ENCODE measurements at places on chromosomes 11 and 22. TPM values are rescaled to one million over a fixed set of nuclear protein-coding genes. Genes with fewer than 3 reads are reported as not detected.

GRCh38 chr22:23109441-23109978 is 32.3 kb downstream of the RSPH14 start:
- DNase-seq: peak; percentile 49

GRCh38 chr22:50250555-50251476 is at the start of gene HDAC10:
TSS of gene HDAC10 (minus strand) at chr22:50251265. CDS start at chr22:50251032, 233 bp downstream.
- peak; percentile 71 for DNase-seq

DNA sequence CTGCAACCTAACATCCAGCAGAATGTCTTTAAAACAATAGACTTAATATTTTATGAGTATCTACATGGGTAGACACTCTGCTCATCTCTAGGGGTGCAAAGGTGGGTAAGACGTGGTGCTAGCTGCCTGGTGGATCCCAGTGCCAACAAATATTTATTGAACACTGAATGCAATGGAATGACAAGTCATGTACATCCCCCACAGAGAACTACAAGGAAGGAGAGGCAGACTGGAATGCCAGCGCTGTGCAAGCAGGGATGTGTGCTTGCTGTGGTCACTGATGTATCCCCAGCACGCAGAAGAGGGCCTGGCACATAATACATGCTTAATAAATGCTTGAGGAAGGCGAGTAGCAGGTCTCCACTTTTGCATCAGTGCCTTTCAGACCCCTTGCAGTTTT is 61.9 kb downstream of the CD6 start:
- DNase-seq: no peak

DNA sequence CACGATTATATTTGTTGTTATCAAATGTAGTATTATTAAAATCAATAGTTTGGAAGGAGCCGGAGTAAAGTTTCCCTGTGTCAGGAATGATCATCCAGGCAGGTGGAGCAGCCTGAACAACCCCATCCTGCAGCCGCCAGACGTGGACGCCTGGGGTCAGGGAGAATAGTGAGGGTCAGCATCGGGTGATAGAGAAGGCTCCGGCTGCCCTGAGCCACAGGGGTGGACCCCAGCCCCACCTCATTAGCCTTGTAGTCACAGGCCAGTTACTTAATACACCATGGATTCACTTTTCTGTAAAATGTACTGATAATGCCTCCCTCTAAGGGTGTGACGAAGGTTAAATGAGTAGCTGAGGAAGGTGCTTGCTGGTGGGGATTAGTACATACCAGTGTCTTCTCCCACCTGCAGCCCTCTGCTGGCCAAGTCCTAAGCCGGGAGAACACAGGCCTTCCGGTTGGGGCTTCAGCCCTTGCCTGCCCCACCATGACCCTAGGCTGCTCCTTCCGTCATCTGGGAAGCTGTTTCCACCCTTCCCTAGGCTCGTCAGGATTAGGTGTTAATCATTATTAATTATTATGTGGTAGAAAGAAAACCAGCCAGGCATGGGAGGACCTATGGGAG is 14.9 kb downstream of the TMEM121B start:
- no peak for DNase-seq

DNA sequence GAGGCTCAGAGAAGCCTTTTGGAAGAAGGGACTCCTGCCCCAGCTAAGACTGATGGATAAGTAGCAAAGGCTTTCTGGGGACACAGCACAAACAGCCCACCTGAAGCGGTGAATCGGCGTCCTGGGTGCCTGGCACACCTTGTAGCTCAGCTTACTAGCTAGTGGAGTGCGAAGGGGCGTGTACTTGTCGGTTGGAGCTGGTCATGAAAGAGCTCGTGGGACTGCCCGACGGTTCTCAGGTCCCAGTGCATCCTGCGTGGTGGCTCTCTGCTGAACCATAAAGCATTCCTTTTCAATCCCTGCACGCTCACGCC is 690 bp upstream of the UVRAG start:
- no peak for DNase-seq

GRCh38 chr11:12050470-12051286 is 42.3 kb upstream of the DKK3 start:
- DNase-seq: no peak

DNA sequence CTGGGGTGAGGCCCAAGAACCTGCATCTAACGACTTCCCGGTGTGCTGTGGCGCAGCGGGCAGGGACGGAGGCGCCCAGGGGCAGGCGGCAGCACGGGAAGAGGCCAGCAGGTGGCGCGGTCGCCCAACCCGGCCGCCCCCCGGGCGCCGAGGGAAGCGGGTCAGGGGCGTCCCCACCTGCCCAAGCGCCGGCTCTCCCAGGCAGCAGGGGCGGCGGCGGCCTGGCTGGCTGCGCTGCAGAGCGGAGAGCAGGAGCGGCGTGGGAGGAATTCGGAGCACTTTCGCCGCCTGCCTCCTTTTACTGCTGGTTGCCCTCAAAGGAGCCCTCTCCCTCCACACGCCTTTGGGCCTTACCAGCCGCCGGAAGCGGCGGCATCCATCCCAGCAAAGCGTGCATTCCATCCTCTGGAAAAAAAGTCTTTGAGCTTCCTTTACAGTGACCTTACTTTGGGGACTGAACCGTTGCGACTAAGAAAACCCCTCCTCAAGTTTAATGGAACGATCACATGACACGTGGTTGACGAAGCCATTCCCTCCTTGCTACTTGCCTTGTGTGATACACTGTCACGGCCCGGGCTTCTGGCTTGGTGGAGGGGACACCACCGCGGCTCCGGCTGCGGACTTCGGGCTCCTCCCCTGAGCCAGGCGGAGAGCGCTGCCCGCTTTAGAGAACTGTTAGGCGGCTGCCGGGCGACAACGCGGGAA is 106.8 kb upstream of the CLMP start:
- peak; percentile 24 for DNase-seq

DNA sequence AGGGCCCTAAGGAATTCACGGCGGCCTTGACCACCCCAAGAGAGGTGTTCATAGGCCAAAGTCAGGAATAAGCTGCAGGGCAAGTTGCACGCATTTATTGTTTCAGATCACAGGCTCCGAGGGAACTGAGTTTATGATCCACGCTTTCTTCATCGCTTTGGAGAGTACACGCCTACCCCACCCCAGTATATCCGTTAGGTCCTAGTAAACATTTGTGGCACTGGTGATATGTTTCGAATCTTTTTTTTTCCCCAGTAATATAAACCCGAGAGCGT is 805 bp downstream of the GANAB start:
- no peak for DNase-seq

DNA sequence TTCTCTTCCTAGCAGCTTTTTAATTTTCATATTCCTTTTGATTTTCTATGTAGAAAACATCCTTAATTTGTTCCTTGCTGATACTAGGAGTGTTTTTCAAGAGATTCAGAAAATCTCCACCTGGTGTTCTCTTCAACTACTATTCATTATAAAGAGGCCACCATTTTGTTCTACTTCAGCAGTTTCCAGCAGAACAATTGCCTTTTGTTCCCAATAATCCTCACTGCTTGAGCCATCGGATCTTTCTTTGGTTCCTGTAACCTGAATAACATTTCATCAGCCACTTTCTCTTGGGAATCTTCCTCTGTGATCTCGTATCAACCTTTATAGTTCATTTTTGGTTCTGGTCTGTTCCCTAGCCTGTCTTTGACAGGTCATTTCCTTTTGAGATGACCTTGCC is 1.8 kb upstream of the OR10A5 start:
- DNase-seq: no peak

DNA sequence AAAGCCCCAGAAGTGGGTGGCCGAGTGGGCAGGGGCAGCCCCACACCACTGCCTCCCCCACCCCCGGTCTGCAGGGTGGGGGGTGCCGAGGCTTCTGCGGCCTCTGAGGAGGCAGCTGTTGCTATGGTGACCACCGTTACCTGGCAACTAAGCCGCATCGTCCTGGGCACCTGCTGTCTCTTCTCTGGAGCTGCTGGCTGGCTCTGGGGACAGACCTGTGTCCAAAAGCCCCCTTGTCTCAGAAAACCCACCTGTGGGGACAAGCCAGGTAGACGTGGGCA is 79.9 kb upstream of the PRR5 start:
- no peak for DNase-seq

- no peak for DNase-seq
These were observed 181.5 kb upstream of the E2F8 start for GRCh38 chr11:19422276-19422675.

DNA sequence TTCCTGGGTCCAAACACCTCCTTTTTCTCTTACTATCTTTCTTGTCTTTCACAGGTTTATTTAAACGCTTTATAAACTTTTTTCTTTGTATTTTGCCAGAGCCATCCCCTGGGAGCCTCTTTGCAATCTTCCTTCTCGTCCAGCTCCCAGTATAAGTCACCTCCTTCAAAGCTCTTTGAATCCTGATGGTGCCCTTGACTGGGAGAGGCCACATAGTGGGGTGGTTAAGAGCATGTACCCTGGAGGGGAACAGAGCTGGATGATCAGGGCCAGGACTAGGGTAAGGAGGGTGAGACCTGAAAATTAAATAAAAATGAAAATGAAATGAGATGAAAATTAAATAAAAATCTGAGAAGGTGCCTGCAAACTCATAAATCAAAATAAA is 155.0 kb downstream of the FBXO7 start:
- no peak for DNase-seq

- DNase-seq: no peak
These were observed 29.9 kb downstream of the SERPIND1 start for GRCh38 chr22:20803696-20804324.

GRCh38 chr22:39135092-39135896 is 17.2 kb downstream of the CBX7 start:
- DNase-seq: peak; percentile 5

DNA sequence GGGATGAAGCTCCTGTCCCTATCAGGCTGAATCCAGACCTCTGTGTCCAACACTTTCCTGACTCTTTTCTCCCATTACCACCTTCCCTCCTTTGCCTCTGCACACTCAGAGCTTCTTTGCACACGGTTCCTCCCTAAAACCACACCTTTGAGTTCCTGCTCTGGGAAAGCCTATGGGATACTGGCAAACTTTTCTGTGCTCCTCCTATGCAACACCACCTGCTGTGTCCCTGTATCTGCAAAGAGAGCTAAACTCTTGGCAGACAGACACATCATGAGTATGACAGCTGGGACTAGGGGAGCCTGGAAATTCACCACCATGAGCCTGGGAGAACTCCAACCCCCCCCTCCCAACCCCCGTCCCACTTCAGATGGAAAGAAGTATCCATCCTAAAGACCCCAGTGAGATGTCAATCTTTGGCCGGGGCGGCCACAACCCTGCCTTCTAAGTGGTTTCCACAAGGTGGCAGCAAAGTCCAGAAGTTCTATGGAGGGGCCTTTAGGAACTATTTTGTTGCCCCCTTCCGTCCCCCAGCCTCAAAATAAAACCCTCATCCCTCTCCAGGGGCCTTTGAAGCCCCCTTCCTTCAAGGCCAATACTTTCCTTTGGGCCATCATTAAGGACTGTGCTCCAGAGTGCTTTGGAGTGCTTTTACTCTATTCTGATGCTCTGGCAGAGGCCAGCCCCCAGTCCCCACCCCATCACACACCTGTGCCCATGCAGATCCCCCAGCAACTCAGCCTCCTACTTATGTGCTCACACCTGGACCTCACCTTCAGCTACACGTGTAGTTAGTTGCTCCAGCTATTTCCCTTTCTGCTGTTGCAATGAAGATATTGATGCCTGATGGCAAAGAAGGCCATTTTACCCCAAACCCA is 19.4 kb downstream of the HTR3A start:
- DNase-seq: no peak

GRCh38 chr22:28867191-28867590 is 16.2 kb upstream of the ZNRF3 start:
- DNase-seq: no peak

- no peak for DNase-seq
These were observed 37.9 kb downstream of the PRCP start for GRCh38 chr11:82862379-82862778.

GRCh38 chr11:135069890-135070289 is 657.8 kb upstream of the B3GAT1 start:
- no peak for DNase-seq

GRCh38 chr11:123292647-123293046 is 97.6 kb upstream of the CLMP start:
- DNase-seq: no peak

DNA sequence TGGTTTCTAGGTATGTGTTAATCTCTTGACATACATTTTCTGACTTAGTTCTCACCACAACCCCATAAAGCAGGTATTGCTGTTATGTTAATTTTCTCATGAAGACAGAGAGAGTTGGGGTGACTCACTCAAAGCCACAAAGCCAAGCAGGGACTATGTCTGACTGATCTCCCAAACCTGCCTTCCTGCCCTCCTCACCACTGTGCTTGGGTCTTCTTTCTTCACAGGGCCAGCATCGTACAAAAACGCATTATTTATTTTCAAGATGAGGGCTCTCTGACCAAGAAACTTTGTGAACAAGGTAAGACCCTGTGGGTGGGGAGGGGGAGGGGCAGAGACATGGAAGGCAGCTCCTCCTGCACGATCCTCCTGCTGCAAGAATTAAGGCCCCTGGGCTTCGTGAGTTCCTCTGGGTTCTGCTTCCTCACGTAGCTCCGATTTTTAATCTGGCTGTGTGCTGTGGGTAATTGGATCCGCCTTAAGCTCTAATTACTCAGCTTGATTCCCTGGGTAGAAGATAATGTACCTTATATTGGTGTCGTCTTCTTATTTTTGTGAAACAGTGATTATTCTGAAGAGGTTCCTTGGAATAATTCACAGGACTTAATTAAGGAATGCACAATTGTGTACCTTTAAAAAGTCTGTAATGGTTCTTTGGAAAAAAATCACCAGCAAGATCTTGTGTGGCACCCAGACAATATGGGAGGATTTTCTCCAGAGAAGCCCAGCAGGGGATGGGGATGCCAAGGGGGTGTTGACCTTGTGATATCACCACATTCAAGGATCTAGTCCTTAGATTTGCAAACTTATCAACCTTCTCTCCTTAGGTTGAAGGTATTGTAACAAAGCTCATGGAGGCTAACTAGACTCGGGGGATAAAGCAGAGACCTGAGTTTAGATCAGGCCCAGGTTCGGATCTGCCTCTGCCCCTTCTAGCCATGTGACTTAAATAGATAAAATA is 112.9 kb downstream of the SPON1 start:
- peak; percentile 17 for DNase-seq

GRCh38 chr11:125743681-125744080 is 2.4 kb upstream of the PATE1 start:
- DNase-seq: no peak

GRCh38 chr11:126512741-126513715 is 157.5 kb downstream of the ST3GAL4 start:
- DNase-seq: no peak

- no peak for DNase-seq
These were observed 184.0 kb upstream of the TBCEL start for GRCh38 chr11:120839846-120840402.

- peak; percentile 61 for DNase-seq
These were observed 39.4 kb downstream of the SHANK2 start for GRCh38 chr11:71212871-71213559.

The POU2AF2 gene
- total RNA-seq: not detected

The PIWIL4 gene
- 0.52 TPM for total RNA-seq

The HBG1 gene
- total RNA-seq: not detected

The UBQLN3 gene
- total RNA-seq: not detected

The PGR gene
- not detected for total RNA-seq

The HDHD5 gene
- total RNA-seq: 53.4 TPM

The KDM4E gene
- not detected for total RNA-seq
